ENCODE measurements at places on chromosomes 16 and 17.

- no peak for DNase-seq
Observed at GRCh38 chr17:4573669-4574068, 10.7 kb upstream of the SMTNL2 start.

GRCh38 chr16:425740-426114 lies 278 bp downstream of the RAB11FIP3 start:
- no peak for DNase-seq

DNA sequence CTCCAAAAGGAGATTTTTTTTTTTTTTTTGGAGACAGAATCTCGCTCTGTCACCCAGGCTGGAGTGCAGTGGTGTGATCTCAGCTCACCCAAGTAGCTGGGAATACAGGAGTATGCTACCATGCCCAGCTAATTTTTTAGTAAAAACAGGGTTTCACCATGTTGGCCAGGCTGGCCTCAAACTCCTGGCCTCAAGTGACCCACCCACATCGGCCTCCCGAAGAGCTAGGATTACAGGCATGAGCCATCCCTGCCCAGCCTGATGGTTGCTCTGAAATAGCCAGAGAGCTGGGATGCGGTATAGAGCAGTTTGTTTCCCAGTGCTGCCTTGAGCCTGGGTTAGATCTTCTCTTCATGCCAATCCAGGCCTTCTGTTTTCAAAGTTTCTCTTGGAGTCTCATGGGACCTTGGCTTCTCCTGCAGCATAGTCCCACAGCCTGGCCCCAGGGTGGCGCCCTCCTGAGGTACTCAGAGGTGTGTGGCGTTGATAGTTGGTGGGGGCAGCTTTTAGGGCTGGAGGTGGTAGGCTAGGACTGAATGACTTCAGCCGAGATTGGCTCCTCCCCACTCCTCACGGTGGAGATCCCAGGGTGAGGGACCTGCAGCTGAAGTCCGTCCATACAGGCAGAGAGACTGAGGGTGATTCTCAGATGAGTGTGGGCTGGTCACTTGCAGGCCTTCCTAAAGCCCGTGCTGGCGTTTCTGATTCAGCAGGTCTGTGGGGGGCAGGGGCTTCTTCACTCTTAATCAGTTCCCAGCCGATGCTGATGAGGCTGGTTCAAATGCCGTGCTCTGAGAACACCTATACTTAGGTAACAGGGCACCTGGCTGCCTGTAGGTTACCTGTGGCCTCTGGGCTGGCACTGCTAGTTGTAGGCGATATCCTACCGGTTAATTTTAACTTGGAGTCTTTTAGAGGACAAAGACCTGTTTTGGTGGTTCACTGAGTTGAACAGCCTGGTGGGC lies 52.0 kb downstream of the TNFRSF13B start:
- DNase-seq: no peak

DNA sequence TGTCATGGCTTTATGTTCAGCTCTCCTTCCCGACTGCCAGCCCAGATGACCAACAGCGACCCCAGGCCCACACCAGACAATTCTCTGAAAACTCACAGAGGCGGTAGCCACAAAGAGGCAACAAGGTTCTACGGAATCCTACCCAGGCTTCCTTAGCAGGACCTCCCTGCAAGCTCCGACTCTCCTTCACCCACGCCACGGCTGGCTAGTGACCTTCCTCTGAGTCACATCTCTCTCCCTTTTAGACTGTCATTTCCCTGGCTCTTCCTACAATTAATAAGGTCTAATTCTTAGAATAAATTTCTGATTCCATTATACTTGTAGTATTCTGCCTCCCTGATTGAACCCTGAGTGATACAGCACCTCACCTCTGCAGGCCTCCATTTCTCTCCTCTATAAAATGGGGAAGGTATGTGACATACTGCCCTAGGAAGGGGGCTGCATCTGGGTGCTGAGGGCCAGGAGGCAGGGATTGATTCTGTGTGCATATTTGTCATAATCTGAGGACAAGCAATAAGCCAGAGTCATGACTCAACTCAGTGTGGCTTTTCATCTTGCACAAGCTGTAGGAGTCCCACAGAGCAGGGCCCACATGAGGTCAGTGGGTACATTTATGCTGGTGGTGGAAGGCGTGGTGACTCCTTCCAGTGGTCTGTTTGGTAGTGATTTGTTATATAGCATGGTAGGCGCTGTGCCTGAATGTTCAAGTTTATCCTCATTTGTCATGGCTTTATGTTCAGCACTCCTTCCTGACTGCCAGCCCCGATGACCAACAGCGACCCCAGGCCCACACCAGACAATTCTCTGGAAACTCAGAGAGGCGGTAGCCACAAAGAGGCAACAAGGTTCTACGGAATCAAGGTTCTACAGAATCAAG lies 46.2 kb downstream of the SMPD3 start:
- DNase-seq: no peak

- no peak for DNase-seq
Observed at GRCh38 chr17:81437191-81437651, 42.0 kb downstream of the BAHCC1 start.

GRCh38 chr17:64161380-64162176 lies 31.6 kb upstream of the ERN1 start:
- no peak for DNase-seq

- DNase-seq: no peak
Observed at GRCh38 chr17:78430892-78431691, 52.6 kb downstream of the PGS1 start.

- DNase-seq: no peak
Observed at GRCh38 chr16:25108054-25108453, 3.5 kb upstream of the LCMT1 start.

GRCh38 chr17:3915581-3915994 lies 677 bp downstream of the P2RX1 start:
- DNase-seq: no peak

GRCh38 chr17:55588446-55589242 lies 77.4 kb upstream of the SMIM36 start:
- DNase-seq: no peak

DNA sequence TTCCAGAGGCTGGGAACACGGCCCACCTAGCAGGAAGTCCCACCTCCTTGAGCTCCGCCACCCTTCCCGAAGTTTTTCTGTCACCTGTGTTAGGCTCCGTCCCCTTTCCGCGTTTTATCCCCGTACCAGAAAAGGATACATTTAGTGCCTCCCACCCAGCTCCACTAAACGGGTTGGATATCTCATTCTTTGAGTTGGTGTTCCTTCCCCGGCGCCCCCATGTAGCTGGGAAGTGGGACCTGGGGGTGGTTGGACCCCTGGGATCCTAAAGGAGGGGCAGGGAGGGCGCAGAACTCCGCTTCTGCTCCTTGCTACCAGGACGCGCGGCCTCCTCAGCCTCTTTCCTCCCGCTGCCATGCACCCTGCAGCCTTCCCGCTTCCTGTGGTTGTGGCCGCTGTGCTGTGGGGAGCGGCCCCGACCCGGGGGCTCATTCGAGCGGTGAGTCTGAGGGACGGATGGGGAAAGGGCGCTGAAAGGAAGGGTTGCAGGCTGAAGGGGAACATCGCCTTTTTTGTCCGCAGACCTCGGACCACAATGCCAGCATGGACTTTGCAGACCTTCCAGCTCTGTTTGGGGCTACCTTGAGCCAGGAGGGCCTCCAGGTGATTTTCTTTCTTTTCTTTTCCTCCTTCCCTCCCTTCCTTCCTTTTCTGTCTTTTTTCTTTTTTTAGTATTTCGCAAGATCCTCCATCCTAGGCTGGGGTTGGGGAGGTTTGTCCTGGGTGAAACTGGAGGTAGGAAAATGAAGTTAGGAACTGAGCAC lies 669 bp downstream of the RNF167 start:
- no peak for DNase-seq

DNA sequence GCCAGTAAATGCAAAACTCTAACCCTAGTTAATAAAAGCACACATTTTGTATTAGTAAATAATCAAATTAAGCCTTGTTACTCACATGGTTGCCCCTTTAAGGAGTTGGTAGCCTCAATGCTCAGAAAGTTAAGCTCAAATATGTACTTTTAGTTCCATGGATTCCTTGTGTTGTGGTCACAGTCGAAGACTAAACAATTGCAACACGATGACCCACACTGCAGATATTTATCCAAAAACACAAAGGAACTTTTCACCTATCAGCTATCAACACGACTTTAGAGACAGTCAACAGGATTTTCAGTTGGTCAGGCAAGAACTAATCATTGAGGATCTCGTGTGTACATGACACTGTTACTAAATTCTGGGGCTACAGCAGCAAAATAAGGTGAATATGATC lies 47.4 kb upstream of the NUDT7 start:
- no peak for DNase-seq

DNA sequence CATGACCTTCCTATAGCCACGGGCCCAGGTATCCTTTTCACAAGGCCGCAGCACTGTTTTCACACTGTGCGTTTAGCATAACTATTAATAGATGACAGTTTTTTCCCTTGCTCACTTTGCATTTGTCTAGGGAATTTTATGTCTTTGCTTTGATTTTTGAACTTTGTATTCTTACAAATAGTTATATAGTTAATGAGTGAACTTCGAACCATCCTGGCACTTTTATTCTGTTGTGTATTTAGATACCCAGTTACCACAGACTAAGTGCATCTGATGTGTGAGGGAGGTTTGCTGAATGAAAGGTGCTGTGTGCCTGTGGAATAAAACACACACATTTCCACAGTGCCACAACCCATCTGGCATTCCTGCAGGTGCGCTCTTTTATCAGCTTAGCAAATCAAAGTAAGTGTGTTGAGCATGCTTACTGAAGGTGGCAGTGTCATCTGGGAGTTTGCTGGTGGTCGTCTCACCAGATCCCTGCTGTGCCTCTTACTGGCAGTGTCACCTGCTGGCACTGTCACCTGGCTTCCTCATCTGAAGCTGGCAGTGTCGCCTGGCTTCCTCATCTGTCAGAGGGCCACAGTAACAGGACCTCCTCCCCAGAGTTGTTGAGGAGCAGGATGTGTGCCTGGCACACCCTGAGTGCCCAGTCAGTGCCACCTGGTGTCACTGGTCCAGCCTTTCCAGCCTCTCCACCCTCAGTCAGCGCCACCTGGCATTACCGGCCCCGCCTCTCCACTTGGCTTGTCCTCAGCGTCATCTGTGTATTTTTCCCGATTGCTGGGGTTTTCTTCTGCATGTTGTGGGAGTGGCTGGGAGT lies 37.6 kb downstream of the USP10 start:
- no peak for DNase-seq

DNA sequence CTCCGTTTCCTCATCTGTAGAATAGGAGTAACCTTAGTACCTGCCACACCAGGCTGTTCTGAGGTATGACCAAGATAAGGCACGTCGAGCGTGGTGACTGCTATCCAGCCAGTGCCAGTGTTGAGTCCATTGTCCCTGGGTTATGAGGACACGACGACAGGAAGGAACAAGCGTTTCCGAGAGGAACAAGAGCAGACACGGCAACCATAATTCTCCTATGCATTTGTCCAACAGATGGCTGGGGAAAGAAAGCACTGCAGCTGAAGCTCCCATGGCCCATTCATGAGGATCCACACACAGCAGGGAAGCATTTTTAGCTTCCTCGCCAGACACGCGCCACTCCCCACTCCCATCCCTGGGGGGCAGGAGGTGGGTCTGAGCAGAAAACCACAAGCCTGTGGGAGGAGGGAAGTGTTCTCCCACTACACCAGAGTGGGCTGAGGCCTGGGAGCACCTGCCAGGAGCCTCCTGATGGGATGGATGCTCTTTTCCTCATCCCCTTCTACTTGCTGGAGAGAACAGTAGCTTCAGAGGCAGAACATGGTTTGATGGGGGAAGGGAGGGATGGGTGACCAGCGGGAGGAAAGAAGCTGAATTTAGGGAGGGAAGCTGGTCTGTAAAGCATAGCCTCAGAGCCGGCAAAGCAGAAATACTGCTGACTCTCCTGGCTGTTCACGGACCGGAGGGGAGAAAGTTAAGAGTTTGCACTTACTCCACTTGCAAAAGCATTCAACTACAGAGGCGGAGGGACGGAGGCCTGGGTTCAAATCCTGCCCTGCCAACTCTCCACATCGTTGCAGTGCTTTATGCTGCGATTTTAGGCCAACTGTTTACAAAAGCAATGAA lies 2.7 kb downstream of the COTL1 start:
- DNase-seq: no peak

DNA sequence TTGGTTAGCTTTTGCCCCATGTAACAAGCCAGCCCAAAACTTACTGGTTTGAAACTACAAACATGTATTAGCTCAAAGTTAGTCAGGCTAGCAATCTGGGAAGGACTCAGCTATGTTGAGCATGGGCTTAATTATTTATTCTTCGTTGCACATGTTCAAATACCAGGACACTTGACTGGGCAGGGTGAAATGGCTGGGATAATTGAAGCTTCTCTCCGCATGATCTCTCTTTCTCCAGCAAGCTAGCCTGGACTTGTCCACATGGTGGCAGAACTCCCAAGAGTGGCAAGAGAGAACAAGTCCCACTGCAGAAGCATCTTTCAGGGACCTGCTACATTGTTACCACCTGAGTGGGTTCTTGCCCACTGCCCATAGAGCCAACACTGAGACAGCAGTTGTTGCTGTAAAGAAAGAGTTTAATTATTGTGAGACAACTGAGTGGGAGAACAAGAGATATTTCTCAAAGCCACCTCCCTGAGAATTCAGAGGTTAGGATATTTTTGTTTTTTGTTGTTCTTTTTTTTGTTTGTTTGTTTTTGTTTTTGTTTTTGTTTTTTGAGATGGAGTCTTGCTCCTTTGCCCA lies 16.8 kb upstream of the ATF7IP2 start:
- no peak for DNase-seq

DNA sequence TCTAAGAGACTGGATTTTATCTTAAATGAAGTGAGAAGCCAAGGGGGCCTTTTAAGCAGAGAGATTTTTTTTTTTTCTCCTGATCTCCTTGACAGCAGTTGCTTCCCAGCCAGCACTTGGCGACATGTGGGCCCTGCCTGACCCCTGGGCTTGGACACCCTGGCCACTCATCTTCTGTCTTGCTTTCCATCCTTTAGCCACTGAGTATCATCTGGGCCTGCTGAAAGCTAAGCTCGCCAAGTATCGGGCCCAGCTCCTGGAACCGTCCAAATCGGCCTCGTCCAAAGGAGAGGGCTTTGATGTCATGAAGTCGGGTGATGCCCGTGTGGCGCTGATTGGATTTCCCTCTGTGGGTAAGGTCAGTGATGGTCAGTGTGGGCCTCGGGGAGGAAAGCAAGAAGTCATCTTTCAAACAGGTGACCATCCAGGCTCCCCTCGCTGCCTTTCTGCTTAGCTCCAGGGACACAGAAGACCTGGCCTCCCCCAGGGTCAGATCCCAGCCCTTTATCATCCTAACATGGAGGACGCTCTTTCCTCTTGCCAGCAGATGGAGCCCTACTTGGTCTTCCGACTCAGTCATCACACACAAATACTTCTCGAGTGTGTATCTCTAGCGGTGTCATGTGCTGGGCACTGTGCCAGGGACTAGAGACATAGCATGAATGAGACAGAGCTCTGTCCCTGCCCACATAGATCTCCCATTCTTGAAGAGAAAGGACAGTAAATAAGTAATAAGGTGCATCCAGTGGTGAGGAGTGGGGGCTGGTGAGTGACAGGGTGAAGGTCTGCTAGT lies 6.1 kb downstream of the DRG2 start:
- no peak for DNase-seq

GRCh38 chr17:7589891-7590691 lies at the start of gene SOX15:
TSS of gene SOX15 (minus strand) at chr17:7590094. CDS start at chr17:7589676, 418 bp downstream.
- DNase-seq: no peak

GRCh38 chr17:39617446-39618245 lies 9.1 kb upstream of the PPP1R1B start:
- peak; percentile 60 for DNase-seq
